ENCODE measurements at places on chromosomes 11 and 22.

GRCh38 chr22:39151329-39151975 is 1.0 kb downstream of the CBX7 start:
- no peak for DNase-seq

GRCh38 chr11:14585438-14585837 is 58.2 kb upstream of the PDE3B start:
- no peak for DNase-seq

- no peak for DNase-seq
Measured at GRCh38 chr11:12434325-12434654, 56.9 kb downstream of the PARVA start.

DNA sequence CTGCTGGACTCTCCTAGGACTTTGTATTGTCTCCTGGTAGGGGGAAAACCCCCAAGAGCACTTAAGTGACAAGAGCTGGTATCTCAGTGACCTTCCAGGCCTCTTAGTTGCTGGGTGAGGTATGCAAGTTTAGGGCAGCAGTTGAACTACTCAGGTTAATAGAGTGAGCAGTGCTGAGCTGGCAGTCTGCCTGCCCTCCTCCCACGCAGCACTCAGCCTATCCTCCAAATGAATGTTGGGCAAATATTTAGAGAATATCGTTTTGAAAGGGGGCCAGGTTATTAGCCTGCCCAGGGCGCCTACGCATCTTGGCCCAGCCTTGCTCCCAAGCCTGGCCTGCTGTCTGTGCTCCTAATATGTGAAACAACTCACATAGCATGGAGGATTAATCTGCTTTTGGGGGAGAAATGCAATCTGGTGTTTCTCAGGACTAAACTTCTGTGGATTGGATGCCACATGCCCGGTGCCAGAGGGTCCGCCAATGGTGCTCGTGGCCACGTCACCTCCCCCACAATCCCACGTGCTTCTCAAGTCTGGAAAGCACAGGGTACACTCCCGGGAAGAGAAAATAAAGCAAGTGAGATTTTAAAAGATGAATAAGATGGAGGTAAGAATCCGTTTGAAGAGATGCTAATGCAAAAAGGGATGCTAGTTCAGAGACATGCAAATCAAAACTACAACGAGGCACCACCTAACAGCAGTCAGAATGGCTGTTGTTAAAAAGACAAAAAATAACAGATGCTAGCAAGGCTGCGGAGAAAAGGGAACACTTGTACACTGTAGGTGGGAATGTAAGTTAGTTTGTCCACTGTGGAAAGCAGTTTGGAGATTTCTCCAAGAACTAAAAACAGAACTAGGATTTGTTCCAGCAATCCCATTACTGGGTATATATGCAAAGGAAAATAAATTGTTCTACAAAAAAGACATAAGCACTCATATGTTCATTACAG is 67.7 kb downstream of the SPON1 start:
- no peak for DNase-seq

DNA sequence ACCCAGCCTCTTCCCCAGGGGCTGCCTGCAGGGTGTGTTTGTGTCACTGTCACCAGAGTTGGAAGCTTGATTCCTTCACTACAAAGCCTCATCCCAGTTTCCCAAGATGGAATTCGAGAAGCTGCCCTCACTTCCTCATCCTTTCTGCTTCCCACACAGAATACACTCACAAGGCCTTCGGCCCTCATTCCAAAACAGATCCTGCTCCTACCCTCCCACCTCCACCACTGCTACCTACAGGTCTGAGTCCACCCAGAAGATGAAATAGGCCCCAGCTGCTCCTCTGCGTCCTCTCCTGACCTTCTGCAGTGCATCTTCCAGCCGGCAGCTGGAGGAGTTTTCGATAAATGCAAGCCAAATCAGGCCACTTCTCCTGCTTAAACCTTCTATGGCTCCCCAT is 6.8 kb upstream of the WNT7B start:
- no peak for DNase-seq

GRCh38 chr22:18070556-18071306 is 7.1 kb upstream of the PEX26 start:
- DNase-seq = no peak

GRCh38 chr11:57484141-57484710 is 23.9 kb downstream of the RTN4RL2 start:
- DNase-seq = no peak

GRCh38 chr11:7444091-7444981 is 41.0 kb upstream of the OLFML1 start:
- no peak for DNase-seq

- DNase-seq = no peak
Measured at GRCh38 chr11:124898263-124898680, 607 bp upstream of the ROBO4 start.

DNA sequence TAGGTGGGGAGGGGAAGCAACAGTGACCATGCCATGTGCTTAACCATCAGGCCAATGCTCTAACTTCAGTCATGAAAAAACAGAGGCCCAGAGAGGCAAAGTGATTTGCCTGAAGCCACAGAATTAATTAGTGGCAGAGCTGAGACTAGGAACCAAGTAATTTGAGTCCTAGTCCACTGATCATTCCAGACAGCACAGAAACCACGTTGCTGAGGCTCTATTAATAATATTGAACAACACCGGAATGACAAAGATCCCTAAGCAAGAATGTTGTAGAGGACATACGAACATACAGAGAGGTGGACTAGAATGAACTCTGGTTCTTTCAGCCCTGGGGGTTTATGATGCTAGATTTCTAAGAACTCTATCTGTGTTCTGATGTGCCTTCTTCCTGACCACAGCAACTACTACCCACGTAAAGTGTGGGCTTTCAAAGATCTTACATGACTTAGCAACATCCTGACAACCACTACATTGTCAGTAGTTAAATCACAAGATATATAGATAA is 92.3 kb downstream of the GAB2 start:
- no peak for DNase-seq

GRCh38 chr11:74009675-74010305 is 905 bp upstream of the UCP3 start:
- DNase-seq = no peak

GRCh38 chr11:100546714-100547113 is 140.4 kb upstream of the ARHGAP42 start:
- no peak for DNase-seq

DNA sequence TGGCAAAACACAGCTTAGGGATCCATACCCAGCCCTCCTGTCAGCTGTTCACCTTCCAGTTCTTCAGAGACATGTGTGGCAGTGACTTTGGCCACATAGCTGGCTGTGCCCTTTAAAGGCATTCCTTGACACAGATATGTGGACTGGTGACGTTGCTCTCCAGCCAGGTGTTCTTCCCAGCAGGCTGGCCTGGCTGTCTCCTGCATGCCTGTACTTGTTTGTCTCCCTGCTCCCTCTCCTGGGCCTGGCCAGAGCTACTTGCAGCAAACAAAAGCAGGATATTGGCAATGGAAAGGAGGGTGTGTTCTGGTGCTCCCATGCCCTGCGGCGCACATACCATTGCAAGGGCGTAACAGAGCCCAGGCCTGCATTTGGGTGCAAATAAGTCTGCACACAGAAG is 38.3 kb downstream of the PIK3IP1 start:
- no peak for DNase-seq

GRCh38 chr22:45867118-45867905 is 109.7 kb downstream of the WNT7B start:
- DNase-seq = no peak

- peak; percentile 72 for DNase-seq
Measured at GRCh38 chr22:19431649-19432132, at the start of gene HIRA. Gene HIRA (minus strand): TSS chr22:19431733. CDS start chr22:19431476, 257 bp downstream.

GRCh38 chr11:29333993-29334775 is 682.6 kb downstream of the KCNA4 start:
- peak; percentile 4 for DNase-seq

GRCh38 chr11:76791861-76792260 is 8.7 kb downstream of the TSKU start:
- DNase-seq = no peak

GRCh38 chr22:42664976-42665831 is 16.0 kb upstream of the CYB5R3 start:
- no peak for DNase-seq

DNA sequence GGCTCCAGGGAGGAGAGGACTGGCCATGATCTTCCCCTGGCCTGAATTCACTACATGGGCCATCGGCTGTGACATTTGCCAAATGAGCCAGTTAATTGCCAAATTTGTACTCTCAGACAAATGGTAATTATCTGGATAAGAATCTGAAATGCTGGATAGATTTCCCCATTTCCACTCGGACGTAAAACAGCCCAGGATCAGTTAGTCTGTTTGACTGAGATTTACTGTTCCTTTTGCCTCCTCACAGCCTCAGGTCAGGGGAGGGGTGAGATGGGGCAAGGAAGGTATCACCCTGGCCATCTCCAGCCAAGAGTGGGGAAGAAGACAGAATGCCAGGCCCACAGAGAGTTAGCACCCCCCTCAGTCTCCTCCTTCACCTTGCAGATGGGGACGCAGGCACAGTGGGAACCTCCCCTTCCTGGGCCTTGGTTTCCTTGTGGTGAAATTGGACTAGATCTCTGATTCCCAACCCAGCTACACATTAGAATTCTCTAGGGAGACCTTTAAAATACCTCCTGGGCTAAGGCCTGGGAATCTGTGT is 5.2 kb downstream of the TRIM29 start:
- DNase-seq = no peak

GRCh38 chr22:17628406-17629172 is at the start of gene ATP6V1E1:
Gene ATP6V1E1 (minus strand): TSS chr22:17628749. CDS start chr22:17628635, 114 bp downstream.
- peak; percentile 91 for DNase-seq

- no peak for DNase-seq
Measured at GRCh38 chr11:111631666-111632039, 29.4 kb downstream of the SIK2 start.
